Neuronal stem cell (in vitro differentiated cells): ENCODE measurements at places on chromosomes 11 and 22.

DNA sequence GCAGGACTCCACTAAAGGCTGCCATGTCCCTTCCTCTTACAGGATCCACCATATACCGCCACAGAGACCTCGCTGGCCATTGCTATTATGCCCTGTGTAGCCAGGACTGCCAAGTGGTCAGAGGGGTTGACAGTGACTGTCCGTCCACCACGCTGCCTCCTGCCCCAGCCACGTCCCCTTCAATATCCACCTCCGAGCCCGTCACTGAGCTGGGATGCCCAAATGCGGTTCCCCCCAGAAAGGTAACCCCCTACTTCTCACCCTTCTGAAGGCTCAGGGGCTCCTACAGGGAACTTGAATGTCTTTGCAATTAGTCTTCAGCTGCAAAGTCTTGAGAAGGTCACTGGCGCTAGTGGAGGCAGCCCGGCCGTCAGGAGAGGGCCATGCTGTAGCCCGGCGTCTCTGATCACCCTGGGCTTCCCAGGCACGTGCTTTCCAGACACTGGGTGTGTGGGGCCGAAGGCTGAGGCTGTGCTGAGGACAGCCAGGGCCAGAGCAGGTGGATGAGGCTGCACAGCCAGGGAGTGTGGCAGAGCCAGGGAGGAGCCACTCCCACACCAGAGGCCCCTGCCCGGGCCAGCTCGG is 30.0 kb upstream of the MUC5B start:
- no peak for DNase-seq

GRCh38 chr11:33258631-33259205 is 1.5 kb downstream of the HIPK3 start:
- no peak for DNase-seq

DNA sequence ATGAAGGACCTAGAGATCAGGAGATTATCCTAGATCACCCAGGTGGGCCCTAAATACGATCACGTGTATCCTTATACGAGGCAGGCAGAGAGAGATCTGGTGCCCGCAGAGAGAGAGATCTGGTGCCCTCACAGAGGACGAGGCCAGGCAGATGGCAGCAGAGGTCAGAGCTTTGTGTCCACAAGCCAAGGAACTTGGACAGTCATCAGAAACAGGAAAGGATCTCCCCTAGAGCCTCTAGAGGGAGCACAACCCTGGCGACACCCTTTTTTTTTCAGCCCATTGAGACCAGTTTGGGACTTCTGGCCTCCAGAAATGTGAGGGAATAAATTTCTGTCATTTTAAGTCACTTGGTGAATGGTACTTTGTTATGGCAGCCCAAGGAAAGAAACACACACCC is 25.5 kb upstream of the TIMP3 start:
- DNase-seq, result no peak

GRCh38 chr11:1299621-1300020 is 9.8 kb downstream of the TOLLIP start:
- no peak for DNase-seq

- DNase-seq, result no peak
Measured at GRCh38 chr11:67300256-67300755, 3.0 kb upstream of the SSH3 start.

DNA sequence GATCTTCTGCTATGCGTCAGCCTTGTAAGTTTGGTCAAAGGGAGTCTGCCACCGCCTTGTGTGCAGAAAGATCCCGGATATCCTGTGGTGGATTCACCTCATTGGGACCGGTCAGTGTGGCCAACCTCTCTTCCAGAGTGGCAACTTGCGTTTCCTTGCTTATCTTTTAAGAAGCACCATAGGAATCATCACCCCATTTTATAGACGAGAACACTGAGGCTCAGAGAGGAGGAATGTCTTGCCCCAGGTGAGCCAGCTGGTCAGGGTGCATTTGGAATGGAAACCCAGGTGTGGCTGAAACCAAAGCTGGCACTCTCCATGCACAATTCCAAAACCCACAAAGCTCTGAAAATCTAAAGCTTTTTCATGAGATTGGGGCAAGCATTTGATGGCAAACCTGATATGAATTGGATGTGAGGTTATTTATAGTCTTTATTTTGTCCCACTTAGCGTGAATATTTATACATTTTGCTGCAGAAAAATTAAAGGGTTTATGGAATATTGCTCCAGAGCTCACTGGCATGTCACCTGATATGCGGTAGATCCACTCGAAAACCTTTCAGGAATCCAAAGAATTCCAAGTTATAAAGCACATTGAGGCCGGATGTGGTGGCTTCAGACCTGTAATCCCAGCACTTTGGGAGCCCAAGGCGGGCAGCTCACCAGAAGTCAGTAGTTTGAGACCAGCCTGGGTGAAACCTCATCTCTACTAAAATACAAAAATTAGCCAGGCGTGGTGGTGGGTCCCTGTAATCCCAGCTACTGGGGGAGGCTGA is 12.1 kb upstream of the EIF3D start:
- no peak for DNase-seq

DNA sequence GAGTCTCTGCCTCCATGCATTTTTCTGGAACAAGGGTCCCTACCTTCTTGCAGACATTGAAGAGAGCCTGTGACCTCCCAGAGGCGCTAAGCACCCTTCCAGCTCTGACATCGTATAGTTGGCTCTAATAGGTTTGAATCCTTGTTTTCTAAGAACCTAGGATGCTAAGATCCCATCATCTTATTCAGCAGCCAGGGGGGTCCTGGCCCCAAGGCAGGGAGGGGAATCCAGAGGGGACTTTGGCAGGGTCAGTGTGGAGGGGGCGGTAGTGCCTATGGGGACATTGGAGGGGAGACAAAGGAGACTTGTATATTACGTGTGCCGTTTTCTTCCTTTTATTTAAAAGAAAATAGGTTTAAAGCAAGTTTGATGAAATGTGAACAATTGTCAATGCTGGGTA is 3.4 kb upstream of the LRRC10B start:
- no peak for DNase-seq

GRCh38 chr11:19742588-19743292 is 30.1 kb downstream of the NAV2 start:
- peak; percentile 71 for DNase-seq

GRCh38 chr22:48718818-48719500 is 1108.7 kb downstream of the BRD1 start:
- no peak for DNase-seq

- no peak for DNase-seq
Measured at GRCh38 chr22:28582806-28583205, 96.8 kb downstream of the TTC28 start.
